ENCODE measurements at places on chromosomes 2 and 18. TPM values are rescaled to one million over a fixed set of nuclear protein-coding genes. Genes with fewer than 3 reads are reported as not detected.
A peak's percentile ranks its signal among the peaks of the same experiment; 100 is the strongest.

Gene STPG4
- total RNA-seq = 0.13 TPM

- DNase-seq = no peak
These were observed 6.4 kb downstream of the RAB31 start for GRCh38 chr18:9714266-9715087.

- no peak for DNase-seq
These were observed 1.5 kb downstream of the XRCC5 start for GRCh38 chr2:216110620-216111019.

- no peak for DNase-seq
These were observed 294.6 kb upstream of the PARD3B start for GRCh38 chr2:204250692-204251091.

- no peak for DNase-seq
These were observed 13.1 kb downstream of the ASPRV1 start for GRCh38 chr2:69948032-69948962.

DNA sequence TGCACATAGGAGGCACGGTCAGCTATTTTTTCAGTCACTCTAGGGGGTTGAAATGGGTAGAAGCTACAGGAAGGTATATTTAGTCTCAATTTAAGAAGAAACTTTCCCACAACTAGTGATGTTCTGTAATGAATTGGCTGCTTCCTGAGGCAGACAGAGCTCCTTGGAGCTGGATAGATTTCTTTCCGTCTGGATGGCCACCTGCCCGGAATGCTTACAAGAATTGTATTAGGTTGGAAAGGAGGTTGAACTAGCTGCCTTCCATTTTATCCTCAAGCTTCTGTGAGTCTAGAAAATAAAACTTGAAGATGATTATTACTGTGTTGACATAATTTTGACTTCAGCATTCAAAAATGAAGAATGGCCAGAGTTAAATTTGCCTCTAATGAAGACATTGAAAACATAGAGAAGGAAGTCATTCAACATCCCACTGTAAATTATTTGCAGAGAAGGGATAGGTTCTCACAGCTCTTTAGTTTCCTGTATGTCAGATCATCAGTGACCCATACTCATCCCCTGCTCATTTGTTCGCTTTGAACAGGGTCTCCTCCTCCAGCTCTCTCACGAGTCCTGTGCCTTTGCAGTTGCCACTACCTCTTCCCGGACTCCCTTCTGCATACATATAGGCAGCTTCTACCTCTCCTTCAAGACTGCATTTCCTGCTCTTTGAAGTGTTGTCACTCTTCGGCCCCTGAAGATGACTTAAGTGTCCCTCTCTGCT lies 88.8 kb downstream of the CRIM1 start:
- no peak for DNase-seq

- DNase-seq = peak; percentile 41
These were observed 2.1 kb downstream of the HK2 start for GRCh38 chr2:74835831-74836674.

DNA sequence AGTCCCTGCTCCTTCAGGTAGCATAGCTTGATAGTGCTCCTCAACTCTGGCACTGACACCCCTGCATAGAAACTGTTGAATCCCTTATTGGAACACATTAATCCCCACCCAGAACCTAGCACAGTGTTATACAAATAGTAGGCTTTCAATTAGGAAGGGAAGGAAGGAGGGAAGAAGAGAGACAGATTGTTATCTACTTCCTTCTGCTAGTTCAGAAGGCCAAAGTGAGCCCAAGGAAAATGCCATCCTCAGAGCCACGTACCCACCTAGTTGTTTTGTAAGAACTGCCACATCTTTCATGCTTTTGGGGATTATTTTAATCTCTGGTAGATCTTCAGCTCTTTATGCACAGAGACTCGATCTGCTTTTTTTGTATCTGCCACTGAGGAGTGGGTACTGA lies 75.1 kb downstream of the CLHC1 start:
- DNase-seq = no peak

- no peak for DNase-seq
These were observed 124.2 kb downstream of the AGAP1 start for GRCh38 chr2:235618039-235618438.

DNA sequence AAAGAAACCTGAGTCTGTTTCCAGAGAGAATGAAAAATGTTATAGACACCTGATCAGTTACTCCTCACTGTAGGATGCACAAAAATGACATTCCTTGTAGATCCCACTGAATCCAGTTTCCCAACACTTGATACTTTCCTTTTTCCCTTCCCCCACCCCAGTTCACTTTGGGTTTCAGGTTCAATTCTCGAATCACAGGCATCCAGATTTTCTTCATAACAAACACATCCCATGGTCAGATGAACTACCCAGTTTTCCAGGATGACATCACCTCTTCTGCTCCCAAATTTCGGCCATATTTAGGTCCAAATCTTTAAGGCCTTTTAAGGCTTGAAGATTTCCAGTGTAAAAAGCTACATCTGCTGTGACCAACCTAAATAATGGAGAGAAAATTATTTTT lies 51.5 kb downstream of the UGP2 start:
- no peak for DNase-seq

GRCh38 chr18:68414407-68414806 lies 300.5 kb downstream of the TMX3 start:
- no peak for DNase-seq
